B cell (primary cell): ENCODE measurements at places on chromosomes 1 and 21.

DNA sequence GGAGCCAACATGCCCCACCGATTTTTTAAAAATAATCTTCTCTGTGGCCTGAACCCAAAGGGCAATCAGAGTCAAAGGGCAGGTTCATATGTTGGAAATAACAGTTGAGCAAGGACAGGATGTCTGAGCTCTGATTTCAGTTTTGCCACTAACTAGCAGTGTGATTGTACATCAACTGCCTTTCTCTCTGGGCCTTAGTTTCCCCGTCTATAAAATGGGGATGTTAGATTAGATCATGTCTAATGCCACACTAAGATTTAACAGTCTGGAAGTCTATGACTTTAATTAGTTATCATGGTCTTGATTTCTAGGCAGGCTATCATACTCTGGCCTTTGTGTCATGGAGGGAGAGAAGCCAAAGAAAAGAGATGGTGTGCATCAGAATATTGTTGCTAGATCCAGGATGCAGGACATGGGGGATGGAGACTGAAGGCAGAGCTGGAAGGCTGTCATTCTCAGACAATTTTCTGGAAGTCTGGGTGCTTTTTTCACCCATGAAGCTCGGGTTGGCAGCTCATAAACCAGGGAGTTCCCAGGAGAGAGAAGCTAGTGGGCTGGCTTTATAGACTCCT, 28.4 kb downstream of the IER5 start:
- DNase-seq, result no peak

DNA sequence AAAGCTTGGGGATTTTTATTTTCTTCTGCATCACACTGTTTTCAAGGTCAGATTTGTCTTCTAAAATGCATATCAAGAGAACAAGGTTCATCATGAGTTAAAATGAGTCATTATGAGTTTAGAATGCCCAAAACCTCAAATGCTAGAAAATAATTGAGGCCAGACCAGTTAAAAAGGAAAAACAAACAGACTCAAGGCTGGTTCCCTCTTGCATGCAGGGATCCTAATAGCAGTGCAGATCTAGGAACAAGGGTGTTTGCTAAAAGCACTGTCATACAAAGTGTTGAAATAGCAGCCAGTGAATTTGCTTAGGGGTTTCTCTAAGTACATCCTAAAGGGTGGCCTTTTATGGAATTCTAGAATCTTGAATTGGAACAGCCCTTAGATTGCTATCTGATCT, 15.3 kb downstream of the BEND5 start:
- DNase-seq, result no peak

DNA sequence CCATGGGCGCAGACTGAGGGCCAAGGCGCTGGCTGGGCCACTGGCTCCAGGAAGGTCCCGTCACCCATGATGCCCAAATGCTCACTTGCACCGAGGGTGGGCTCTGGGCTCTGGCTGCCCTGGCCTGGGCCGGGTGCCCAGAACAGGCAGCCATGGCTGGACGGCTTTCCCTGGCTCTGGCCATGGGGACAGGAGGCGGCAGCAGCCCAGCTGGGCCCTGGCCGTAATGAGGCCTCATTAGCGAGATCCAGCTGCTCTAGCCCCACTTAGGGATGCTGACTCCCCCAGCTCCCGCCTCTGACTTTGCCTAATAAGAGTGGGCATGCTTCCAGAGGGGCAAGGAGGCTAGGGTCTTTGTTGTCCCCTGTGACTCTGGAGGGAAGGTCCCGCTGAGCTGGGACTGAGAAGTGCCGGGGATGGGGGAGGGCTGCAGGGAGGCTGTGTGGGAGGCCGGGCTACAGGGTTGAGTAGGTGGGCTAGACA, 11.8 kb downstream of the SLC6A9 start:
- DNase-seq, result no peak

DNA sequence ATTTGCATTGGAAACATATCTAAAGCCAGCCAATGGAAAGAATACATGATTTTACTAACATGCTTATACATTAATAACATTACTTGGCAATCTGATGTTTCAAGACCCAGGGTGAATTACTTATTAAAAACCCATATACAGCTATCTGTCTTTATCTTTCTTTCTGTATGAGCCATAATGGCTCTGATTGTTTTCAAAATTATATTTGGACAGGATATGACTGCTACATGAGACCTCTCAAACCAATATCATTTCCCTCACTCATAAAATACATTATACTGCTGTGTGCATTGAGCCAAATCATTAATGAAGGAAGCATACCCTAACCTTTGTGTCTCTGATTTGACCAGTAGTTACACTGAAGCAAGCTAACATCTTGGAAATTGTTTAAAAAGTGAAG, 205.9 kb upstream of the DPYD start:
- DNase-seq, result no peak

- peak; percentile 80 for DNase-seq
Measured at GRCh38 chr1:45493116-45493697, 2.2 kb upstream of the TESK2 start.

GRCh38 chr1:119204961-119205357, 64.5 kb upstream of the WARS2 start:
- DNase-seq, result no peak

- DNase-seq, result no peak
Measured at GRCh38 chr1:234169161-234169849, 204.0 kb upstream of the COA6 start.

GRCh38 chr1:169105087-169105433, 1.4 kb upstream of the ATP1B1 start:
- no peak for DNase-seq

- DNase-seq, result peak; percentile 85
Measured at GRCh38 chr1:221743416-221744208, 1.7 kb upstream of the DUSP10 start.

DNA sequence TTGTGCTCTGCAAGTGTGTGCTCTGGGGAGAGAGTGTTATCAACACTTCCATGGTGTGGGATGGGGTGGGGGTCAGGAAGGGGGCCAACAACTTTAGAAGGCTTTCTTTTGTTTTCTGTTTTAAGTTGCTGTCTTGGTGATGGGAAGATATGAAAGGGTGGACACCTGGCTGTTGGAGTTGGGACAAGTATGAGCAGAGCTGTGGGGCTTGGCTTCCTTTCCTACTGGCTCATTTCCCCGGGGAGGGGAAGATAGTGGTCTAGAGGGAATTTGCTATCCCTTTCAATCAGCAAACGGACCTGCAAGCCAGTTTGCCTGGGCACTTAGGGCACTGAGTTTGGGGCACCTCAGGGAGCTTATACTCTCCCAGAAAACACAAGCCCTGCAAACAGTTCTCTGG, 19.2 kb downstream of the IER5 start:
- DNase-seq, result no peak

DNA sequence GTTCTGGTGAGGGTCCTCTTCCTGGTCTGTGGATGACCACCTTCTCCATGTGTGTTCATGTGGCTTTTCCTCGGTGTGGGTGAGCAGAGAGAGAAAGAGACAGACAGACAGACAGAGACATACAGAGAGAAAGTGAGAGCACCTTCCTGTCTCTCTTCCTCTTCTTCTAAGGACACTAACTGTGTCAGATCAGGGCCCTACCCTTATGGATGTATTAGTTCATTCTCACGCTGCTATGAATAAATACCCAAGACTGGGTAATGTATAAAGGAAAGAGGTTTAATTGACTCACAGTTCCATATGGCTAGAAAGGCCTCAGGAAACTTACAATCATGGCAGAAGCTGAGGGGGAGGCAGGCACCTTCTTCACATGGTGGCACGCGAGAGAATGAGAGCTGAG, 131.5 kb upstream of the ZNF648 start:
- DNase-seq, result no peak

GRCh38 chr1:89540406-89540970, 15.9 kb downstream of the LRRC8B start:
- no peak for DNase-seq

- DNase-seq, result no peak
Measured at GRCh38 chr21:21051109-21052055, 53.2 kb downstream of the NCAM2 start.

DNA sequence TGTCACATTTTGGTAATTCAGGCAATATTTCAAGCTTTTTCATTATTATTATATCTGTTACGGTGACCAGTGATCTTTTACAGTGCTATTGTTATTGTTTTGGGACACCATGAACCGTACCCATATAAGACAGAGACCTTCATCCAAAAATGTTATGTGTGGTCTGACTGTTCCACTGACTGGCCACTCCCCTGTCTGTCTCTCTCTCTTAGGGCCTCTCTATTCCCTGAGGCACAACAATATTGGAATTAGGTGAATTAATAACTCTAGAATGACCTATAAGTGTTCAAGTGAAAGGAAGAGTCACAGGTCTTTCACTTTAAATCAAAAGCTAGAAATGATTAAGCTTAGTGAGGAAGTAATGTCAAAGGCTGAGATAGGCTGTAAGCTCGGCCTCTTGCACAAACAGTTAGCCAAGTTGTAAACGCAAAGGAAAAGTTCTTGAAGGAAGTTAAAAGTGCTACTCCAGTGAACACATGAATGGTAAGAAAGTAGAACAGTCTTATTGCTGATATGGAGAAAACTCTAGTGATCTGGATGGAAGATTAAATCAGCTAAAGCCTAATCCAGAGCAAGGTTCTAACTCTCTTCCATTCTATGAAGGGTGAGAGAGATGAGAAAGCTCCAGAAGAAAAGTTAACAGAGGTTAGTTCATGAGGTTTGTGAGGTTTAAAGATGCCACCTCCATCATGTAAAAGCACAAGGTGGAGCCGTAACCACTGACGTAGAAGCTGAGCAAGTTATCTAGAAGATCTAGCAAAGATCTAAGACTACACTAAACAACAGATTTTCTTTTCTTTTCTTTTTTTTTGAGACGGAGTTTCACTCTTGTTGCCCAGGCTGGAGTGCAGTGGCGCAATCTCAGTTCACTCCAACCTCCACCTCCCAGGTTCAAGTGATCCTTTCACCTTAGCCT, 19.7 kb upstream of the DIPK1A start:
- DNase-seq, result peak; percentile 48

DNA sequence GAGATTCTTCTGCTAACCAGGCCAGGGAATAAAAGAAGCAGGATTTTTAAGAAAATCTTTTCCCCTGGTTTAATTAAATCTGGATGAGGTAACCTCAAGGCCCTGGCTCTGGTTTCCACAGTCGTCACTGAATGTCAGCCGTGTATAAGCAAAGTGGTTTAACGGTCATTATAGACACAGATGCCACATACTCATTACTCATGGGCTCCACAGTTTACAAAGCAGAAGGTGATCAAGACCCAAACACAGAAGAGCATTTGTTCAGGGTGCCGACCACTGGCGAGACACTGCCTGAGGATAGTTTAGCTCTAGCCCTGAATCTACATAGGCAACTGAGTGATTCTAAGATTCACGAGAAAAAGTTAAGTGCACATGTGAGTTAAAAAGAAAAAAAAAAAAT, 27.8 kb upstream of the RAP1GAP start:
- no peak for DNase-seq

DNA sequence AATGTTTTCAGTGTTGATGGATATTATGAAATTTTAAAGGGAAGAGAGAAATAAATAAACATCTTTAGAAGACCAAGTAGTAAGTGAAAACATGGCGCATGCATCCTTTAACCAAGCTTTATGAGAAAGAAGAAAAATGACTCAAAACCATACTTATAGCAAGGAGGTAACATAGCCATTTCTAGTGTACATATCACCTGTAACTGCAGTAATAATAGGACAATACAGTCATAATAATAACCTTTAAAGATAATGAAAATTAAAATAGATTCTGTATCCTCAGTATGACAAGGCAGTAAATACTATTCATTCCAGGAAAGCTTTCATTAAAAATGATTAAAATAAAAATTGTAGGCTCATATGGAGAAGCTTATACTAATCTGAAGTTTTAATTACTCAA, 141.2 kb downstream of the COL24A1 start:
- no peak for DNase-seq

DNA sequence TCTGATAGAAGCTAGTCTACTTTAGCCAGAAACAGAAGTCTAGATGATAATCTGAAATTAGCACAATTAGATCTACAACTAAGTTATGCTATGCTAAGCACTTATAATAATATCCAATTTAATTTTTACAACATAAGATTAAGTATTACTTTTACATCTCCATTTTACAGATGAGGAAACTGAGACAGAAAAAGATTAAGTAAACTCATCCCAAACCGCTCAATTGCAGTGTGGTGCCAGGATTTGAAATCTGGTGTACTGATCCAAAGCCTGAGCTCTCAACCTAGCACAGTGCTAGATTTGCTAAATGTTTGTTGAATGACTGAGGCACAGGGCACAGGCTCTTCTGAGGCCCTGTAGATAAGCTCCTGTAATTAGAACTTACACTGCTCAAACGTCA, 13.8 kb downstream of the KNCN start:
- no peak for DNase-seq

- DNase-seq, result peak; percentile 5
Measured at GRCh38 chr1:113452921-113453770, 62.8 kb downstream of the MAGI3 start.

DNA sequence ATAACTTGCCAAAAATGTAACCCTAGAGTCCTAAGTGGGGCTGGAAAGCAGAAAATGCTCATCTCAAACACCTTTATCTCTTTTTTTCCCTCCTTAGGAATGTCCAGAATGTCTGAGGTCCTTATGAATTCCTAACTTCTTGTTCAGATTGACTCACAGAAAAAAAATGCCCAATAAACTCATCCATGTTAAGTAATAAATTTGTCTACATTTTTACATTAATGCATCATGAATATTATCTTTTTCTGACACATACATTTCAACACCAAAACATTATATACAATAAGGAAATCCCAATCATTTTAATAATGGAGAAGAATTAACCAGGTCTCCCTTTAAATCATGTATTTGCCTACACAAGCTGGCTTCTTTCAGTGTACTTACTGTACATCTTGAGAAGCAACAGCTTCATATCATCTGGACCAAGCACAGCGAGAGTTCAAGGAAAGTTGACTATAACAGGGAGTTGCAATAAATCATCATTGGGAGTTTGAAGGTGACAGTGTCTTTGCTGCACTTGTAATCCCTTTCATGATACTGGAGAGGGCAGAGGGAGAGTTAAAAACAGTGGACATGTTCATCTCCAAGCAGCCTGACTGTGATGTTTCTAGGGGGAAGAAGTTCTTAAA, 565.2 kb downstream of the LTN1 start:
- DNase-seq, result no peak

GRCh38 chr1:240402326-240402725, 209.6 kb downstream of the GREM2 start:
- no peak for DNase-seq

DNA sequence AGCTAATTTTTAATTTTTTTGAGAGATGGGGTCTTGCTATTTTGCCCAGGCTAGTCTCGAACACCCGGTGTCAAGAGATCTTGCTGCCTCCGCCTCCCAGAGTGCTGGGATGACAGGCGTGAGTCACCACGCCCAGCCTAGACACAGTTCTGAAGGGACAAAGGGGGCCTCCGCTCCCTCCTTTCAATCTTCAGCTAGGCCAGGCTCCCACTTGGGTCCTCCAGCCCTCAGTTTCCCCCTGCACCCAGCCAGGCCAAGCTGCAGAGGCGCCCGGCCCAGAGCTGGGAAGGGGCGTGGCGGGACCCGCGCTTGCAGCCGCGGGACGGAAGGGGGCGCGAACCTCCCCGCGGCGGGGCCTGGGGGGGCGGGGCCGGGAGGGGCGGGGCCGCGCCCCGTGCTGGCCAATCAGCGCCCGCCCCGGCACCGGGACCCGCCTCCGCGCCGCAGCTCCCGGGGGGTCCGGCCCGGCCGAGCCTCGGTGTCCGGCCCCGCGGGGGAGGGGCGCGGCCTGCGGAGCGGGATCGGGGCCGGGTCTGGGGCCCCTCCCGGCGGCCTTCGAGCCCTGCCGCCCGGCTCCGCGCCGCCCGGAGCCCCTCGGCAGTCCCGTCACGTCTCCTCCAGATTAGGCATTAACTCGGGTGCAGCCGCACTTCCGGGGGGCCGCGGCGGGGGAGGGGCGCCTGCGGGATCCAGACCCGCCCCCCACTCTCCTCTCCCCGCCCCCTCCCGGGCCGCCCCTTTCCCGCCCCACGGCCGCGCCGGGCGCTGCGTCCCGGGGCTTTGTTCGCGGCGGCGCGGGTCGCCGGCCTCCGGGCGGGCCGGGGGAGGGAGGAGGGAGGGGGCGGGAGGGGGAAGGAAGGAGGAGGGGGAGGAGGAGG, 559 bp upstream of the AGRN start:
- DNase-seq, result peak; percentile 89
